Stimulated activated CD8-positive, alpha-beta memory T cell treated with anti-CD3 and anti-CD28 coated beads, Interleukin-2, amount 100 ng/mL, for 48 hours (primary cell): ENCODE measurements at places on chromosomes 2 and 18.

DNA sequence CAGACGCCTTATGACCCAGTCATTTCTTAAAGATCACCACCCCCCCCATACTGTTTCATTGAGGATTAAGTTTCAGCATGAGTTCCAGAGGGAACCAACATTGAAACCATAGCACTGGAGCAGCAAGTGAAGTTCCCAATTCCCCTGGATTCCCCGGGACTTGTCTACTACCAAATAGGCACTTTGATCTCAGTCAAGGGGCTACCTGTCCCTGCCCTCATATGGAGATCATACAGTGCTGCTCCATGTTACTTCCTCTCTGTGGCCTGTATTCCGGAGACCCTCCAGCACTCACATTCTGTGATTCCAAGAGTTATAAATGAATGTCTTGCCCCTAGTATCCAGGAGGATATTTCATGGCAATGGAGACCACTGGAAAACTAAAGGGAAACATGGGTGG, 42.5 kb downstream of the RNF144A start:
- no peak for DNase-seq

GRCh38 chr2:26635401-26635800, 5.8 kb downstream of the CIB4 start:
- no peak for DNase-seq

- no peak for DNase-seq
Measured at GRCh38 chr2:145593280-145593679, 1073.4 kb upstream of the ZEB2 start.

DNA sequence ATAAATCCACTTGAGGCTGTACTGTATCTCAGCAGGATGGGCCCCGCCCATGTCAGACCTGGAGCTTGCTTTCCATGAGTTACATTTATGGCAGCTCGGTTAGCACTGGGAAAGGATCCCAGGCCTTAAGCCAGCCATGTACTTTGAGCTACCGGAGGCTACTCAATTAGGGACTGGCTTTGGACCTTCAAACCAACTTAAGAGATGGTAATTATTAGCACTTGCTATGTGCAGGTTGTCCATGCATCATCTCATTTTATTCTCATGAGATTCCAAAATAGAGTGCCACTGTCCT, 64.4 kb downstream of the ACTR2 start:
- no peak for DNase-seq

DNA sequence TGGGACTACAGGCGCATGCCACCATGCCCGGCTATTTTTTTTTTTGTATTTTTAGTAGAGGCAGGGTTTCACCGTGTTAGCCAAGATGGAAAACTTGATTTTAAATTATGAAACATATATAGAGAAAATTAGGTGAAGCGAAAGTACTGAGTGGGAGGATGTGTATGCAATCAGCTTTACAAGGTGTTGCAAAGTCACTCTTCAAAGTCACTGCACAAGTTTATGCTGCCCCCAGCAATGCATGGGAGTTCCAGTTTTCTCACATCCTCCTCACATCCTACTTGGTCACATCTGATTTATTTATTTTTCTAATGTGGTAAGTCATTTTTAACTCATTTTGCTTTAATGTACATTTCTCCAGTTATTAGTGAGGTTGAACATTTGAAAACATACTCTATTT, 49.2 kb upstream of the CHN1 start:
- DNase-seq, result no peak

DNA sequence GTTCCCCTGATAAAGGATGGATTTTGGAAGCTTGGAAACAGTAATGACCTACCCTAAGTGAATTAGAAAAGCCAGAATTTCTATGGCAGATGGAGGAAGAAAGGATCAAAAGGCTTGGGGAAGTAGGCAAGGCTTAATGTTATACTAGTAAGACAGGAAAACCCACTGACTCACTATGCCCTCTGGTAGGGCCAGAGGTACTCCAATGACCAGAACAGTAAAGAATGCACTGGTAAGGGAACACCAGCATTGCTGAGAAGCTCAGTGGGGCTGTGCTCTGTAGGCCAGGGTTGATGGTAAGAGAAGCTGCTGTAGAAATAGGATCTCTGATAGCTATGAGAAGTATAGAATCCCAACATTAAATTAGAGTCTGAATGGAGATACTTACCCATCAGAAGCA, 126.4 kb downstream of the GFPT1 start:
- no peak for DNase-seq

DNA sequence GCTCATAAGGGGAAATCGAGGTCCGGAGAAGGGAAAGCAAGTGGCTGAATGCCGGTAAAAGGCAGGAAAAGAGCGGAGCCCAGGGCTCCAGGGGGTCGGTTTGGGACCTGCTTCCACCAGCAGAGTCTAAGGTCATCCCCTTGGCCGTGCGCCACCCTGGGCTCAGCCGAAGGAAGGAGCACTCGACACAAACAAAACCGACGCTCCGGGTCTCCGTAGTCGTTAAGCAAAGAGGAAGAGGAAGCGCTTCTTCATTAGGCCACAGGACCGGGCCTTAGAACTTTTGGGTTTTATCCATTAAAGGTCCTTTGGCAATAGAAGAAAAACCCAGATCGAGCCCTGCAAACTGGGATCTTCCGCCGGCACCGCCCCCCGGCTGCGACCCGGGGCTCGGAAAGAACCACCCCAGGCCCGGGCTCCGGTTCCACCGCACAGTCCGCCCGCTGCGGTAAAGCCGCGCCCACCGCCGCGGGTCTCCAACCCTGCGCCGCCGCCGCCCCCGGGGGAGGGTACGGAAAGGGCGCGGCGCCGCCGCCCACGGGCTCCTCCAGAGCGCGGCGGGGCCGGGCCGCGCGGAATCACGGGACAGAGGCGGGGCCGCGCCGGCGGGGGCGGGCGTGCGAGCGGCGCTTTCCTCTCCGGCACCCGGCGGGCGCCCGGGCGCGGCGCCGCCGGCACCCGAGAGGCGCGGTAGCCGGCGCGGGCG, at the start of gene TTL:
TSS of gene TTL (plus strand) at position 629 of the 706 bp plus-strand sequence. CDS start 189 bp downstream, outside the sequence.
- DNase-seq, result peak; percentile 66

DNA sequence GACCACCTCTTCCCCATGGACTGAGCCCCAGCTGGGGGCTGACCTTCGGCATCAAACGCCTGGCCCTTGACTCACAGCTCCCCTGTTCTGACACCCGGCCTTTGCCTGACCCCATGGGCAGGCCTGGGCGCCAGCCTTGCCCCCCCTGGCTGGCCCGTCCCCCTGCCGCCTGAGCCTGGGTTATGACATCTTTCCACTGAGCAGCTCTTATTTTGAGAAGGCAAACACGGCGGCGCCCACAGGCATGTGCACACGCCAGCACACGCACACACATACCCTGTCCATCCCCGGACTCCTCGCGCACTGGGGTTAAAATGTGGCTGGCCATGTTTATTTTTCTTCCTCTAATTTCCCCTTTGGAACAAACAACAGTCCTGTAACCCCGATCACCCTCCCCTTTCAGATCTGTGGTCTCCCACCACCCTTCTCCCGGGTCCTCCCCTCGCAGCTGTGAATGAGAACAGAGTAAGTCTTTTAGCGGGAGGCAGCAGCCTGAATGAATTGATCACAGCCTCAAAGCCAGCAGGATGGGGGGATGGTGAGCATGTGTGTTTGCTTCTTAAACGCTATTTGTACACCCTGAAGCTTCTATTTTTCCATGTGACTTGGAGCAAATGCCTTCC, 11.8 kb upstream of the ATOH8 start:
- no peak for DNase-seq

GRCh38 chr2:150495993-150496627, 8.6 kb upstream of the RND3 start:
- DNase-seq, result no peak

DNA sequence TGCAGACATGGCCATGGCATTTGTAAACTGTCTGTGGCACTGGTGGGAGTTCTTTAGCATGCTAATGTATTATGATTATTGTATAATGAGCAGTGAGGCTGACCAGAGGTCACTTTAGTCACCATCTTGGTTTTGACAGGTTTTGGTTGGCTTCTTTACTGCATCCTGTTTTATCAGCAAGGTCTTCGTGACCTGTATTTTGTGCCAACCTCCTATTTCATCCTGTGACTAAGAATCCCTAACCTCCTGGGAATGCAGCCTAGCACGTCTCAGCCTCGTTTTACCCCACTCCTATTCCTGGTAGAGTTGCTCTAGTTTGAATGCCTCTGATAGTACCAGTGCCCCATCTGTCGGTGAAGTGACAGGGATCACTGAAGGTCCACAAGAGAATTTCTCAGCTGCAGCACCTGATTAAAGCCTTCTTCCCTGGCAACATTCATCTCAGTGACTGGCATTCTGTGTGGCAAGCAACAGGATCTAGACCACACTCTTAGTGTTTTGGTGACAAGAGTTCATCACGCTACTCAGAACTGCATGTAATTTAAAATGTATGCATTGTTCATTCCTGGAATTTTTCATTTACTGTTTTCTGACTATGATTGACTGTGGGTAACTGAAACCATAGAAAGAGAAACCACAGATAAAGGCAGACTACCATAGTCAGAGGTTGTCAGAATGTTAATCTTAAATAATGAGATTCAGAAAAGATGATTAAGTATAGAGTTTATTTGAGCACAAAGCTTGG, 43.0 kb upstream of the GPR39 start:
- DNase-seq, result no peak

- DNase-seq, result no peak
Measured at GRCh38 chr2:180191432-180192124, 184.5 kb upstream of the CWC22 start.

- no peak for DNase-seq
Measured at GRCh38 chr2:15719566-15720313, 128.1 kb downstream of the DDX1 start.

DNA sequence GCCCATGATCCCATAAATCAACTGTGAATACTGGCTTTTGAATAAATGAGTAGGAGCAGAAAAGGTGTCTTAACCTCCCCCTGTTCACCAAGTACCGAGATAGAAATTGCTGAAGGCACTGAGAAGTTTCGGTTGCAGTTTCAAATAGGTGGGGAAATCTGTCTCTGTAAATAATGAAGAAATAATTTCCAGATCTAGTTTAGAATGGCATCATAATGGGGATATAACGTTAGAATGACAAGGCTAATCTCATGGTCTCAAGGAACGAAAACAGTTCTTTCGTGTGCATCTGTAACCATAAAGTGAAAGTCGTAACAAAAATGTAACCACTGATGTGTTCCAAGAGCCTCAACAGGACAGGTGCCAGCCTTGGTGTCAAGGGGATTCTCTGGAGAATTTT, 49.9 kb upstream of the TMEM18 start:
- no peak for DNase-seq

GRCh38 chr18:48064978-48065600, 134.6 kb upstream of the SMAD2 start:
- DNase-seq, result no peak

DNA sequence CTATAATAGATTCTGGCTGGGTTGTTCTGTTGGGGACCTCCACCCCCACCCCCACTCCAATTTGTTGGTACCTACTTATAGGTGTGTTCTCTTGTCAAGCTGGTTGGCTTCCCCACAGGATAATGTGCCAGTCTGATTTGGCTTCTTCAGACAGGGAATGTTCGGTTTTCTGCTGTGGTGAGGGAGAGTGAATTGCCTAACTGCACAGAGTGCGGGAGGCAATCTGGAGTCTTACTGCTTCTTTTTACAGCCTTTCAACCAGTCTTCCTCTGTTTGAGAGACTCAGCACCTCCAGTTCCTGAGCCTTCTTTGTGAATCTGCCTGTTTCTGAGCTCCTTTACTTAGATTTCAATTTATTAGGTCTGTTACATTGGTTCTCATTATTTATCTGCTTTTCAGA, 27.4 kb upstream of the SNORC start:
- DNase-seq, result no peak

DNA sequence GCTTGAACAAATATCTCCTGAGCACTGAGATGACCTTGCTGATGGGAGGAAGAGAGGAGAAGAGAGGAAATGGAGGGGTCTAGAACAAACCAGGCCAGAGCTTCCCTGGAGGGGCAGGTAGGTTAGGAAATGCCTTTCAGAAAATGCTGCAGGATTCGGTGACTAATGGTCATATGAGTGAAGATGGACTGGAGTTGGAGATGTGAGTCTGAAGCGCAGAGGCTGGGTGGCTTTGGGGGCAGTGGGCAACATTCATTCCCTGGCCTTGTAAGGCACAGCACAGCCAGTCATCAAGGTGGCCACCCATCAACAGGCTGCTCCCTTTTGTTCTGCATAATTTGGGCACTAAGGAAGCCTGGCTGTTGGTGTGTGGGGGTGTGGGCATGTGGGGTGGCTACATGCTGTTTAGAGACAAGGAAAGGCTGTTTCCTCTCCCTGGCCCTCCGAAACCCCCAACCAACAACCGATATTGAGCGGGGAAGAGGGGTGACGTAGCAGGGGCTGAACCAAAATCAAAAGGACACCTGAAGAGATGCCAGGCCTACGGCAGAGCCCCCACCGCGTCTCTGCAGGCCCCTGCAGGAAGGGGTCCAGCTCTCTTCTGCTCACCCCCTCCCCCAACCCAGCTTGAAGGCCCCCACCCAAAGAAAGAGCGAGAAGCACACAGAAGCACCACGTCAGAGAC, 1.5 kb downstream of the SLC30A3 start:
- DNase-seq, result no peak

GRCh38 chr2:129849559-129850160, 129.8 kb upstream of the RAB6C start:
- DNase-seq, result no peak

DNA sequence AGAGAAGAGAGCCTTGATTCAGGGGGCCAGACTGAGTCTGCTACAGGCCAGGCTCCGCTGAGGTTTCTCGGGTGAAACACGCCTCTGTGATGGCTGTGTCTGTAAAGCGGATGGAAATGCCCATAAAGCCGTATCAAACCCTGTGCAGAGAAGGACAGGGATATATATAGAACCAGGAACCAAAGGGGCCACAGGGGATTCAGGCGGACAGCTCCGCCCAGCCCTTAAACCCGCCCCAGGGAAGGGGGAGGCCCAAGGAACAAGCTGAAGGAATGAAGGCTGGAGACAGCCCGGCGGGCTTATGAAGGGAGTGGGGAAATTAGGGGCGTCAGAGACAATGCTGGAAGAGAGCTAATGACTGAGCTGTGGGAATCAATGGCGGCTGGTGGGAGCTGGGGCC, 42.1 kb downstream of the NHEJ1 start:
- no peak for DNase-seq

- DNase-seq, result no peak
Measured at GRCh38 chr18:51275712-51276476, 78.4 kb upstream of the MEX3C start.
